ENCODE measurements at places on chromosomes 13 and 19. TPM values are rescaled to one million over a fixed set of nuclear protein-coding genes. Genes with fewer than 3 reads are reported as not detected.

- no peak overlapping the region for H3K4me3 ChIP-seq
- peaks cover 4% of the 10 kb centered on the region for H3K4me1 ChIP-seq
- DNase-seq = no peak
- no peaks in the 10 kb centered on the region for H3K27me3 ChIP-seq
Observed at GRCh38 chr19:45809643-45810159, 5.4 kb downstream of the RSPH6A start.

DNA sequence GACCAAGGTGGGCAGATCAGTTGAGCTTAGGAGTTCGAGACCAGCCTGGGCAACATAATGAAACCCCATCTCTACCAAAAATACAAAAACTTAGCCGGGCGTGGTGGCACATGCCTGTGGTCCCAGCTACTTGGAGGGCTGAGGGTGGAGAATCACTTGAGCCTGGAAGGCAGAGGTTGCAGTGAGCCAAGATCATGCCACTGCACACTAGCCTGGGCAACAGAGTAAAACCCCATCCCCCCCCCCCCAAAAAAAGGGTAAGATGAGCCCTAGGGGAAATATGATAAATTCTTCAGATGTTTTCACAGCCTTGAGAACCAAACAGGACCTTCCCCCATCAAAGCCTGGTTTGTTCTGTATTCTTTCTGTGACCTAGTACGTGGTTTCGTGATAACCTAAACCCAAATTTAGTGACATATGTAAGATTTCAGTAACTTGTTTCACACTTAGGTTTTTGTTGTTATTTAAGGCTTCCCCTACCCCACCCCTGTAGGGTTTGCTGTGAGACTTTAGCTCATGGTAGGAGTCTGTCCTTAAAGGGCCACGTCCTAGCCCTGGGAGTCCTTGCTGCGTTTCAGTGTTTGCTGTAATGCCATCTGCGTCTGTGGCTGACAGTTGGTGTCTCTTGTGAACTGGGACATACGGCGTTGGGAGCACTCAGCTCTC lies 49.6 kb downstream of the MYO9B start:
- peaks cover 15% of the 10 kb centered on the region for H3K4me1 ChIP-seq
- no peaks in the 10 kb centered on the region for H3K27me3 ChIP-seq
- DNase-seq = no peak
- H3K4me3 ChIP-seq = no peak overlapping the region
- peaks cover 11% of the 10 kb centered on the region for H3K36me3 ChIP-seq
- peak overlapping the region; percentile 91 for H3K27ac ChIP-seq

The POU2F2 gene
- 0.93 TPM for total RNA-seq

DNA sequence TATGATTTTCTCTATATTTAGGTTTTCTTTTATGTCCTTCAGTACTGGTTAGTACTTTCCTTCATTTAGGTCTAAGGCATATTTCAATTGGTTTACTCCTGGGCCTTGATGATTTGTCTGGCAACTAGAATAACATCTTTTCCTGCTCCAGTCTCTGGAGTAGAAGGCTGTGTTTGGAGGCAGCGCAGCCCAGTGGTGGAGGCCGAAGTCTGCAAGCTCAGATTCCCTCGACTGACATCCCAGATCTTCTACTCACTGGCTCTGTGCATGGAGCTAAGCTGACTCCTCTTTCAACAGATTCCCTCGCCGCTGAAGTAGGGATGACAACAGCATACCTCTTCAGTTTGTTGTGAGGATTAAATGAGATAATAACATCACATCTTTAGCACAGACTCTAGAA lies 141.0 kb downstream of the RAP2A start:
- H3K27me3 ChIP-seq = no peaks in the 10 kb centered on the region
- peaks cover 30% of the 10 kb centered on the region for H3K4me1 ChIP-seq
- no peak overlapping the region for H3K4me3 ChIP-seq
- DNase-seq = no peak

DNA sequence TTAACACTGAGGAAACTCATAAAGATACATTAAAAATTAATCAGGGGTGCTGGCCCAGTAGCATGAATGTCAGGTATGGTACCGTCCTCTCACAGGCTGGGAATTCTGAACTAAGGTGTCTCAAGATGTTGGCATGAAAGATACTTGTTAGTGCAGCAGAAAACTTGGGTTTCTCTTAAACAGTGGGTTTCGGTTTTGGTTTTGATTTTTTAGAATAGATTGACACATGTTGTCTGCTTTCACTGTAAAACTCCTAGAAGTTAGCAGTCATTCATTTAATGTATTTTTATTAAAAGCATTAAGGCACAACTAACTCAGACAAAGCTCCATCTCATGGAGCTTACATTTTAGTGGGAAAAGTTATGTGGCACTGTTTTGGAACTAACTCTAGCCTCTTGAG lies 3.5 kb upstream of the OBI1 start:
- no peak overlapping the region for H3K27ac ChIP-seq
- DNase-seq = no peak
- no peaks in the 10 kb centered on the region for H3K27me3 ChIP-seq
- no peak overlapping the region for H3K4me3 ChIP-seq

DNA sequence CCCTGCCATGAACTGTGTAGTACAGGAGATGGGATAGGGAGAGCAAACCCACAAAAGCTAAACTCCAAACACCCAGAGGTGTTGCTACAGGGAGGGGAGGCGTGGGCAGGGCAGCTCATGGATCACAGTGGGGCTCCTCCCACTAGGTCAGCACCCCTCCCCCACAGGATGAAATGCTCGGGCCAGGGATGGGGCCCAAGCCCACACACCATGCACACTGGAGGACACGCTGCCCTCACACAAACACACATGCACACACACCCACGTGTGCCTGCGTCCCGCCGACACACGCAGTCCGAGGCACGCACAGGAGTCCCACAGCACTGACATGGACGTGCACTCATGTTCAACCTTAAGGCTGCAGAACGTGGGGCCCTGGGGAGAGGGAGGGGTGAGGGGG lies 6.0 kb upstream of the CCNP start:
- no peak for DNase-seq
- peaks cover 8% of the 10 kb centered on the region for H3K36me3 ChIP-seq
- H3K4me1 ChIP-seq = peaks cover 12% of the 10 kb centered on the region
- no peak overlapping the region for H3K27ac ChIP-seq
- no peaks in the 10 kb centered on the region for H3K27me3 ChIP-seq

GRCh38 chr19:1248139-1248785 lies at the start of gene MIDN:
Gene MIDN (plus strand): TSS chr19:1248583. CDS start chr19:1250297, 1,714 bp downstream.
- peaks cover 13% of the 10 kb centered on the region for H3K4me1 ChIP-seq
- H3K4me3 ChIP-seq = peak within 1 kb of the TSS; percentile 77
- H3K27ac ChIP-seq = peak within 1 kb of the TSS; percentile 90
- DNase-seq = peak; percentile 64
- no peaks in the 10 kb centered on the region for H3K36me3 ChIP-seq
- H3K27me3 ChIP-seq = no peaks in the 10 kb centered on the region

The TNNT1 gene
- total RNA-seq = 47.5 TPM

GRCh38 chr13:29255567-29255966 lies 339.9 kb downstream of the SLC7A1 start:
- DNase-seq = no peak
- H3K4me1 ChIP-seq = peaks cover 7% of the 10 kb centered on the region
- H3K27ac ChIP-seq = no peak overlapping the region
- H3K36me3 ChIP-seq = no peaks in the 10 kb centered on the region
- H3K27me3 ChIP-seq = peaks cover 19% of the 10 kb centered on the region
- H3K4me3 ChIP-seq = no peak overlapping the region

The KIR2DL3 gene
- total RNA-seq = not detected

The FFAR2 gene
- not detected for total RNA-seq
